NCI-H524 treated with DMSO at 0.1 percent for 48 hours (cell line): ENCODE measurements at places on chromosomes 12 and 14.

- DNase-seq: no peak
Measured at GRCh38 chr12:76041406-76041805, 9.8 kb upstream of the PHLDA1 start.

DNA sequence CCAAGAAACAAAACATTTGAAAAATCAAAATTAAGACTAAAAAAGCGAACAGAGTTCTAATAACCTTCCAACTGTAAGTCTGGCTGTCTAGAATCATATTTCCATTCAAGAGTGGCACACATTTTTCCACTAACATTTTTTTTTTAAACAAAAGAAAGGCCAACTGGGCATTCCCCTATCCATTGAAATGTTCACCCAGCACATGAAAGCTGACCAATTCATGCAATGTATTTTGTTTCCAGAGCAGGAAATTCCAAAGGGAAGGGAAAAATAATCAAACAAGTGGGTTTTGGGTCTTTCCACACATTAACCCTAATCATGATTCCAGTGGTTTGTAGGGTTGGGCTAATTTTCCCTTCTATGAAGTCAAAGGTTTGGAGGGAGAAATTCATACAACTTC, 206.5 kb downstream of the CALM1 start:
- DNase-seq: no peak

GRCh38 chr12:74539261-74539660, 1.6 kb downstream of the ATXN7L3B start:
- no peak for DNase-seq

GRCh38 chr12:85617307-85618091, 218.7 kb downstream of the RASSF9 start:
- DNase-seq: no peak

DNA sequence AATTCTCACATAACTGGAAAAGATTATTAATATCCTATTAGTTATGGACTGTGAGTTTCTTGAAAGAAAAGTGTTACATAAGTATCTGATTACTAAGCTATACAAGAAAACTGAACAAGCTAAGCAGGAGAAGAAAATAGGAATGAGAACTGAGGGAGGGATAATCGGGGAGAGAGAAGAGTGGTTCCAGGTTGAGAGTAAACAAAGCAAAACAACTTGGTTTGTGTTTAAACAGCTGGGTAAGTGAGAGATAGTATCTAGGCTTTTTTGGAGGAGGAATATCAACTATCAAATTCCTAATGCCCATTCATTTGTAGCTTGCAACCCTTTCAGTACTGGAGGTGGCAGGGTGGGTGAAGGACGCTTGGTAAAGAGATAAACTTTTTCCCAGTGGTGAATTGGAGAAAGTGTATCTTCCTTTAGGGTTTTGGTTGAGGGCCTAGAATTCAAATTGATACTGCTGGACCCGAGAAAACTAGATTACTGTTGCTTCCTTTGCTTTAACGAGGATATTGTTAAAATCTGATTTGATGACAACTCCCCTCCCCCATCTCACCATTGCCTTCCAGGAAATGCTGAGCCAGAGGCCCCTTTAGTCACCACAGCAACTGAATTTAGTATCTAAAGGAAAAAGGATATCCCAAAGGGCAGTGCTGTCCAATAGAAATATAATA, 2.0 kb upstream of the SLC2A3 start:
- DNase-seq: no peak

DNA sequence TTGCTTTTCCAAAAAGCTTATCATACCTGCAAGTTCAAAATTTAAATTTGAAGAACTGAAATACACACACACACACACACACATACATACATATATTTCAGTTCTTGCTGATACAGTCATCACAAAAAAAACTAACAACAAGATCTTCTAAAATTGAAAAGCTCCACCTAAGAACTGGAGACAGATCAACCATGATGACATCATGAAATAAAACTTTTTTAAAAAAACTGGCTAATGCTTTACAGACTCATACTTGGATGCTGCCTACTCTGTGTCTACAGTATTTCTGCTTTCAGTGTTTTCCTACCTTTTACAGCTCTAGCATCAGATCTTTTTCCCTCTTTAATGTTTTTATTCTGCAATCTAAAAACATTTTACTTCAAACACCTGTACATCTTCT, 261.4 kb downstream of the DIO2 start:
- DNase-seq: no peak

GRCh38 chr12:42315108-42315507, 10.8 kb downstream of the ZCRB1 start:
- DNase-seq: no peak

DNA sequence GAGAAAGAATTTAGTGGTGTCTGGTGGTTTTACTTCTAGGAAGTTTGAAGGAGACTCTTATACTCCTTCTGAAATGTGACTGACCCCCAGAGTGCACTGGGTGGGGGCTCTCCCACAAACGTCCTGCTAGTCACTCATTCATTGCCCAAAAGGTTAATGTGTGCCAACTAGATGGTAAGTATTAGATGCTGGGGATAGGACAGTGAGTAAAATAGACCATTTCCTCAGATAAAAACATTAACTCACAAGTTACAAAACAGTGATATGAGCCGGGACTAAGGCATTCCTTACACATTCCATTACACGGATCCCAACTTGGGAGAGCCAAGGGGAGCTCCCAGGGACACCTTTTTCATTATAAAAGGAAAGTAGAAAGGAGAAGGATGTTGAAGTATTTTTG, 185.1 kb downstream of the ATXN7L3B start:
- DNase-seq: no peak

DNA sequence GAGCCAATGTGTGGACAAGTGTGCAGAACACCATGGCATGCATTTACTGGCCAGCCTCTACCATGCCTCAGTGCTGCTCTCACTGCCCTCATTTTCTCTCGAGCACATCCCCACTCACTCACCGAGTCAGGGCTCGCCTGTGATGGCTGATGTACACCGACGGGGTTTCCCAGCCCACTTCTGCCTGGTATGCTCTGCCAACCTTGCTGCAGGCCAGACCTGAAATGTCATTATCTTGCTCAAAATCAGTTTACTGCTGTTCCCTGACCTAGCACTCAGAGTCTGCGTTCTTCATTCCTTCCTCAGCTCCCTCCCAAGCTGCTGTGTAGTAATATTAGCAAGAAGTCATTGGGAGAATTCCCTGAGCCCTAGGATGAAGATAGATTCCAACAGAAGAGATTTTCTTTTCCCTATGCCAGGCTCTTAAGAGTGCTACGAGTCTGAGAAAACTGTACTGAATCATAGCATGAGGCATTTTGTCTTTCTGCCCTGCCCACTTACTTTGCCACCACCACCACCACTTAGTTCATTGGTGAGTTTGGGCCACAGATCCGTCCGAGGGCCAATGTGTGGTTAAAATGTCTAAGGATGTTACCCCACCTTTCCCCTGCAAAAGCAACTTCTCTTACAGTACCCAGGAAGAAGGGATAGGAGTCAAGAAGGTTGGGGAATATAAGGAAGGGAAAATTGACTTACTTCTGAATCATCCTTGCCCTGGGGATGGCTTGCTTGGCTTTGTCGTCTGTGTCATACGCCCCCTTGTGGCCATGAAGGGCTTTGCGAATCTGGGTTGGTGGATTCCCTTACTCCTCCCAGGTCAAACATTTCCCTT, 51.0 kb downstream of the BMAL2 start:
- no peak for DNase-seq

GRCh38 chr12:74900232-74900631, 309.4 kb downstream of the KCNC2 start:
- no peak for DNase-seq

DNA sequence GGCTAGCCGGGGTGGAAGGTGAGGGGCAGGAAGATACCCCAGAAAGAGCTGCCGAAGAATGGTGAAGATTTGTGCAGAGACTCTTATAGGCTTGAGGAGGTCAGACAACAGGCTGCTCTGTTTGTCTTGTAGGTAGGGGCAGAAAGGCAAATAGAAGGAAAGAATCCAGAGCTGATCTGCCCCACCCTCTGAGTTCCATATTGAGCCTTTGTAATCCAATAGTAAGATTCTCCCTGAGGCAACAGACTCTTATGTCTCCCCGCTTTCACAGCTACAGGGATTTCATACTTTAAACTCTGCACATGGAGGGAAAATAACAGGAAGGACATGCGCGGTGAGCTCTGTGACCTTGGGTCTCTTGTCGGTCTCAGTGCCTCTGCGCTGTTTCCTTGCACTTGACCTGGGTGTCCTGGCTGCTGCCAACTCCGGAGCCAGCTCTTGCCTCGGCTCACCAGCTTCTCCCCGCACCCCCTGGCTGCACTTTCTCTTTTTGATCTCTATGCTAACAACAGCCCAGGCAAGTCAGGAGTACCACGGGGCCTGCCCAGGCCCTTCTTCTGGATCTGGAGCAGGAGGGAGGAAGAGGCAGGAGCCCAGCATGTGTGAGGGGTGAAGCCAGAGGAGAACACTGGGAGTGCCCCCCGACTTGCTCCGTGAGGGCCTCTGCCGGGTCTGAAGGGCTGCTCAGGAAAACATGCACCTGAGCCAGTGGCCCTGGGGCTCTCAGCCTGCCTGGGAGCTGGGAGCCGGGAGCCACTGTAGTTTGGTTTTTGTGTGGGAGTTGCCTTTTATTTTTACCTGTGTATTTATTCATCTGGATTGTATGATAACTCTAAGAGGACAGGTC, 75.8 kb downstream of the PPP1R36 start:
- DNase-seq: no peak

DNA sequence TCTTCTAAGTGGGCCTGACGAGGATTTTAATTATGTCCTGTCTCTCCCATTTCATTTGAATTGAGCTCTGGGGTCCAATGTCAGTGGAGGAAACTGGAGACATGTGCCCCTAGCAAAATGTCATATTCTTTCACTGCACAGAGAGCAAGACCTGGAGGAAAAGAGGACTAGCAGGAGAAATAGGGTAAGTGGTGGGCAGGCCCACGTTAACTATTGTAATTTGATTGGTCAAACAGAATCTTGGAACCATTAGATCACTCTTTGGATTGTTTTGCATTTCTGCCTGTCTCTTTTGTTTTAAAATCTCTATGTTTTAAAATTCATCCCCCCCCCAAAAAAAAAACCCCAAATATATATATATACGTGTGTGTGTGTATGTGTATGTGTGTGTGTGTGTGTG, 113.9 kb upstream of the PELI2 start:
- no peak for DNase-seq

GRCh38 chr12:68428211-68428610, 96.0 kb upstream of the MDM1 start:
- no peak for DNase-seq

DNA sequence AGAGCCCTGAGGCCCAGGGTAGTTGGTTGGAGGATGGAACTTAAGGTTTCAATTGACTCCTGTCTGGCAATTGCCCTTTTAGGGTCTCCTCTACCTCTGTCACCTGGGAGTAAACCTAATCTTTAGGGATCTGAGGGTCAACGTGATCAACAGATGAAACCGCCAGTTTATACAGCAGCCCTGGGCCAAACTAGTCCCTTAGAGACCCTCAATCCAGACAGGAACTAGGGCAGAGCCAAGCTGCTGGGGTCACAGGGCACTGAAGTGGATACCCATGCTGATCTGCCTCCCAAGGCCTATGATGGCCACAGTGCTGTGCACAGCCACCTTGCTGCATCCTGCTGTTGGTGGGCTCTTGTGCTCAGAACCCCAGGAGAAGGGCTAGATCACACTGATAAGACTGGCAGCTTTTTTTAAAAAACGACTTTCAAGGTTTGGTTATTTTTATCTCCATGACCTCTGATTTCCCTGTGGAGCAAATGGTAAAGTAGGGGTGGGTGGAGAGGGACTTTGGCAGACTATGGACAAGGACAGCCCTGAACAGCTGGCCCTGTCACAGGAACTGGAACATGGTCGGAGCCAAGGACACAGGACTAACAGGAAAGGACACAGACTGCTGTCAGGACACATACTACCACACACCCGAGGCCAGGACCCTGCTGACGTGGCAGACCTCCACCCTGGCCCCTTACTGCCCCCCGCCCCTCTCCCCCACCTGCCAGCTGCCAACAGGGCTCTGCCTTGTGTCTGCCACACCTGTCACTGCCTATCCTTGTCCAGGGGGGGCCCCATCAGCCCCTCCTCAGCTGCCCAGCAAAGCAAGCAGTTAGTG, 474 bp downstream of the FITM1 start:
- no peak for DNase-seq

DNA sequence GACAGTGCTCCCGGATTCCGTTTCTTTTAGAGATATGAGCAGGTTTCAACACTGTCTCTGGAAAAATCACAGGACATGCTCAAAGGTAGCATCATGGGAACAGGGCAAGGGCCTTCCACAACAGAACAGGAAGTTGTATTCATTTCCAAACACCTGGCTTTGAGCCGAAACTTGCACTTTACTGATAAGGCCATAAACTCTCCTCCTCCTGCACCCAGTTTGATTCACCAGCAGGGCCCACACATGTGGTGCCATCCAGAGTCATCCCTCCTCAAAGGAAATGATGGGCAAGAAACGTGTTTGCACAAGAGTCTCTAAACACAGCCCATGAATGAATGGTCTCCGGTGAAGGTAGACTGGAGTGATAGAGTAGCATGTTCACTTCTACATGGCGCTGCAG, 268.4 kb upstream of the FKBP4 start:
- no peak for DNase-seq

DNA sequence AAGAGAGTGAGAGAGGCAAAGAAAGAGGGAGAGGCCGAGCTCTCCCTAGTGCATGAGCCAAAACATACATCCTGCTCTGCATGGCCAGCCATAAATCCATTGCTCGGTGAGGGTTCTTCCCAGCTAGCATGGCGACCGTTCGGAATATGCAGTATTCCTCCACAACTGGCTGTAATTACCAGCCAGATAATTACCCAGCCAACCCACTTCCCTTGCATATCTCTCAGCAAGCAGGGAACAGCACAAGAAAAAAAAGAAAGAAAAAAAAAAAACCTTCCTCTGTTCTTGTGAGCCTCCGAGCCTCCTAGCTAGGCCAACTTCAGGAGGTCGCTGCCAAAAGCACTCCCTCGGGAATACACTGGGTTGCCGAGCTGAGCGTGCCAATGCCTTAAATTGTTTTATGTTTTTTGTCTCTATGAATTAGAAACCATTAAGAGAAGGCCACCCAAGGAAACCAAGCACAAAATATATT, 567.9 kb downstream of the MED13L start:
- no peak for DNase-seq

- no peak for DNase-seq
Measured at GRCh38 chr12:32034045-32034444, 72.6 kb upstream of the BICD1 start.

DNA sequence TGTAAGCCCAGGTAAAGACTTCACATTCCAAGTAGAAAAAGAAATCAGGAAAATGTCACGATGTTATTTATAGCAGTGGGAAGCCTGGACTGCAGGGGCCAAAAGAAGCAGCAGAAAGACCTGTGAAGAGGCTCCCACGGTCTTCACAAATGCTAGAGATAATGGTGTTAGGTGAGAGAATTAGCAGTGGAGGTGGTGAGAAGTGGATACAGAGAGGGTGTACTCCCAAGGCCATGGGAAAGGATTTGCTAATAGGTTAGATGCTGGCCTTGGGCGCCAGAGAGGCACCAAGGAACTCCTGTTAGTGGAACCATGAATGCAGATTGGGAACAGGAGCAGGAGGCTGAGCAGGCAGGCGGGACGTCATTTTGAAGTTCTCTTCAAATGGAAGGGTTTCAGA, 386.1 kb downstream of the C12orf75 start:
- no peak for DNase-seq
